Stimulated activated naive CD4-positive, alpha-beta T cell (primary cell): ENCODE measurements at places on chromosomes 16 and 17.

GRCh38 chr17:79513820-79514535 lies 96.9 kb downstream of the RBFOX3 start:
- DNase-seq, result no peak

DNA sequence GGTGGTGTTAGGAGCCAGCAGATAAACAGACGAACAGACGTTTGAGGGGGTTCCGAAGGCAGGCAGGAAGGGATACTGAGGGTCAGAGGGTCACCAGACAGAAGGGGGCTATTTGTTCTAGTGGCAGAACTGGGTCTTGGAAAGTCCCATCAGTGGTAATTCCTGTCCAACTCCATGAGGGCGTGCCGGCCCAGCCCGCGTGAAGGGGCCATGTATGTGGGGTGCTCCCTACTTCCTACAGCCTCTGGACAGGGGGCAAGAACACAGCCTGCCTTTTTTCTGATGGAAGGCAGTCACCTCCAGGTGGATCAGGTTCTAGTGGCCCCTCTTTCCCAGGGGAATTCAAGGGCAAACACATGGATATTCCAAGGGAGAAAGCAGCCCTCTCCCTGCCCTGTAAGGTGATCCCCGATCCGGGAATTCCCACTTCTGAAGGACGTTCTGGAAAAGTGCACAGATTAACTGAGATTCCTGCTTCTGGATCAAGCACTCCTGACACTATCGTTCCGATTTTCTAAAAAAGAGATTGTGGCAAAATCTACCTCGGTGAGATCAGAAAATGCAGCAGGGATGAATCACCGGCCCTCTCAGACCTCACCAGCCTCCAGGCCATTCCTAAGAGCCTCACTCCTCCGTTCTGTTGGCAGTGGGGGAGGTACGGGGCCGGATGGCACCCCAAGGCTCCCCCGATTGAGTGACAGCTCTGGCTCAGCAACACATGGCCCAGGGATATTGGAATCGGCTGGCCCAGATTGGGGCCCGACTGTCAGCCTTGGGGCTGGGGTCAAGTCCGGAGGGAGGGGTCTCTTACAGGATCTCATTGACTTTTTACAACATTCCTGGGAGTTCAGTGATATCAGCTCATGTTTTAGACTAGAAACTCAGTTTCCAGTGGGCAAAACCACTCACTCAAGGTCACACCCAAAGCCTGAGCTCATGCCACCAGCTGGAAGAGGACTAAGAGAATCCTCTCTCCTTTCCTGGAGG lies 12.4 kb downstream of the STX1B start:
- DNase-seq, result no peak

- DNase-seq, result no peak
These were observed 414.1 kb upstream of the CDH8 start for GRCh38 chr16:62450291-62450690.

DNA sequence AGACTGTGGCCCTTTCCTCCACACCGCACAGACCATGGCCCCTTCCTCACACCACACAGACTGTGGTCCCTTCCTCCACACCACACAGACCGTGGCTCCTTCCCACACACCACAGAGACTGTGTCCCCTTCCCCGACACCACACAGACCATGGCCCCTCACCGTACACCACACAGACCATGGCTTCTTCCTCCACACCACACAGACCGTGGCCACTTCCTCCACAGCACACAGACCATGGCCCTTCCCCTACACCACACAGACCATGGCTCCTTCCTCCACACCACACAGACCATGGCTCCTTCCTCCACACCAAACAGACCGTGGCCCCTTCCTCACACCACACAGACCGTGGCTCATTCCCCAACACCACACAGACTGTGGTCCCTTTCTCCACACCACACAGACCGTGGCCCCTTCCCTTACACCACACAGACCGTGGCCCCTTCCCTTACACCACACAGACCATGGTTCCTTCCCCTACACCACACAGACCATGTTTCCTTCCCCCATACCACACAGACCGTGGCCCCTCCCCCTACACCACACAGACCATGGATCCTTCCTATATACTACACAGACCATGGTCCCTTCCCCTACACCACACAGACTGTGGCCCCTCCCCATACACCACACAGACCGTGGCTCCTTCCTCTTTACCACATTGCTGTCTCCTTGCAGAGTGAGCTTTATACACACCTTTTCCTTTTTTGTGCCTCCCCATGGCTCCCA lies 297.5 kb upstream of the FOXF1 start:
- DNase-seq, result no peak

DNA sequence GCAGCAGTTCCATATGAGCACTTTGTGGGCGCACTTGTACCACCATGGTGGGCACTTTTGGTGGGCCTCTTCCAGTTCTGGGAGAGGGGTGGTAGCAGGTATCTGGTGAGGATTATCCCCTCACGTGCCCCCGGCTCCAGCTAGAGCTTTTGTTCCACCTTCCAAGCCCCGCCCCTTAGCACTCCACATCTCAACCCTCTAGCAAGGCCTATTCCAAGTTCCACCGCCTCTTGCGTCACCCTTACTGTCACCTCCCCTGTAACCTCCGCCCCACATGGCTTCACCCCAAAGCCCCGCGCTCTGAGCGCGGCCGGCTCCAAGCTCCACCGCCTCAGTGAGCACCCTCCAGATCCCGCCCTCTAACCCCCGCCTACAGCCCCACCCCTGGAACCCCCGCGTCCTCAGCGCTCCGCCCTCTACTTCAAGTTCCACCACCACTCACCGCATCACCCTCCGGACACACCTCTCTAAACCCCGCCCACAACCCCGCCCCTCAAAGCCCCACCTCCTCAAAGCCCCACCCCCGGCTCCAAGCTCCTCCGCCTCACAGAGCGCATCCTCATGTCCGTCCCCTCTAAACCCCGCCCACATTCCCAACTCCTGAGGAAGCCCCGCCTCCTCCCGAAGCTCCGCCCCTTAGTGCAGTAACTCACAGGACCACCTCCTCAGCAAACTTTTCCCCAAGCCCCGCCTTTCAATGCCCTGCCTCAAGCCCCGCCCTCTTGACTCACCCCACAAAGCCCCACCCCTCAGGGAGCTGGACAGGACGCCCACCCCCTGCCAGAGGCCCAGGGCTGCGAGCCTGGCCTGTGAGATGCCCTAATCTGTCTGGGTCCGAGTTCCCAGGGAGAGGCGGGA lies 11.1 kb downstream of the SCN4A start:
- DNase-seq, result no peak

- no peak for DNase-seq
These were observed 6.8 kb upstream of the WDR45B start for GRCh38 chr17:82655038-82655479.

GRCh38 chr17:43683928-43684653 lies 22.4 kb upstream of the MEOX1 start:
- DNase-seq, result no peak

- DNase-seq, result no peak
These were observed 52.5 kb downstream of the CNOT1 start for GRCh38 chr16:58577141-58577540.

DNA sequence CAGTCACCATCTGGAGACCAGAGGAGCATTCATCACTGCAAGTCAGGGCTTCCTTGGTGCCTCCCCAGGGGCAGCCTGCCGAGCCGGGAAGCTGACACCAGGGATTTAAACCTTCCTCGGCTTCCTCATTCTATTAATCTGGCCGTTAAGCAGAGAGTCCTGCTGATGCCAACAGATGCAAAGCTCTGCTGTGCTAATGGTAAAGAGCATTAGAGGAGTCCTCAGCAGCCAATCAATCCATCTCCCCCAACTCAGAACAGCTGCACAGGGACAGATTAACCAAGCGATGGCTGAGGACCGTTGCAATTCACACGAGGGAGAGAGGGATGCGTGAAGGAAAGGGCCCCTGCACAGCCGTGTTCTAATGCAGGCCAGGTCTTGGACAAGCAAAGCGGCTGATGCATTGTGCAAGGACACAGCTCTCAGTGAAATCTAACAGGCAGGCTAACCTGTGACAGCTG lies 116.6 kb downstream of the XYLT1 start:
- no peak for DNase-seq

GRCh38 chr17:81865733-81866439 lies 5.3 kb downstream of the ARHGDIA start:
- no peak for DNase-seq

DNA sequence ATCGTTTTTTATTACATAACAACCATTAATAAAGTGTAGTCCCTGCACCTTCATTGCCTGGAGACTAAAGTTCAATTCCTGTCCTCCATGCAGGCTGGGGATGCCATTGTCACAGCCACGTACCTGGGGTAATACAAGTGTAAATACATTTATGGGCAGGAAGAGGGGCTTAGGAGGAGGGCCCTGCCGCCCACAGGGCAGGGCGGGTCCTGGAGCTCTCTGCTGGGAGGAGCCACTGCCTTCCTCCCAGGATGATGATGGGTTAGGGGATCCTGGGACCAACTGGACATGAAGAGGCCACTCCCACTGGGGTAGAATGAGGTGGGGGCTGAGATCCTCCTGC lies 44.1 kb upstream of the SLC38A10 start:
- no peak for DNase-seq

- no peak for DNase-seq
These were observed 47.8 kb upstream of the BAHCC1 start for GRCh38 chr17:81347437-81347836.

- no peak for DNase-seq
These were observed 13.6 kb downstream of the USP36 start for GRCh38 chr17:78826836-78827509.

- DNase-seq, result no peak
These were observed 16.3 kb downstream of the ATAD5 start for GRCh38 chr17:30848021-30848420.

- no peak for DNase-seq
These were observed 8.8 kb downstream of the NDEL1 start for GRCh38 chr17:8444494-8444893.

- no peak for DNase-seq
These were observed 5.9 kb downstream of the CCL7 start for GRCh38 chr17:34275881-34276280.

- DNase-seq, result no peak
These were observed 17.3 kb downstream of the SLC5A10 start for GRCh38 chr17:18968945-18969887.

GRCh38 chr17:29107084-29107483 lies 64.1 kb downstream of the PIPOX start:
- no peak for DNase-seq

DNA sequence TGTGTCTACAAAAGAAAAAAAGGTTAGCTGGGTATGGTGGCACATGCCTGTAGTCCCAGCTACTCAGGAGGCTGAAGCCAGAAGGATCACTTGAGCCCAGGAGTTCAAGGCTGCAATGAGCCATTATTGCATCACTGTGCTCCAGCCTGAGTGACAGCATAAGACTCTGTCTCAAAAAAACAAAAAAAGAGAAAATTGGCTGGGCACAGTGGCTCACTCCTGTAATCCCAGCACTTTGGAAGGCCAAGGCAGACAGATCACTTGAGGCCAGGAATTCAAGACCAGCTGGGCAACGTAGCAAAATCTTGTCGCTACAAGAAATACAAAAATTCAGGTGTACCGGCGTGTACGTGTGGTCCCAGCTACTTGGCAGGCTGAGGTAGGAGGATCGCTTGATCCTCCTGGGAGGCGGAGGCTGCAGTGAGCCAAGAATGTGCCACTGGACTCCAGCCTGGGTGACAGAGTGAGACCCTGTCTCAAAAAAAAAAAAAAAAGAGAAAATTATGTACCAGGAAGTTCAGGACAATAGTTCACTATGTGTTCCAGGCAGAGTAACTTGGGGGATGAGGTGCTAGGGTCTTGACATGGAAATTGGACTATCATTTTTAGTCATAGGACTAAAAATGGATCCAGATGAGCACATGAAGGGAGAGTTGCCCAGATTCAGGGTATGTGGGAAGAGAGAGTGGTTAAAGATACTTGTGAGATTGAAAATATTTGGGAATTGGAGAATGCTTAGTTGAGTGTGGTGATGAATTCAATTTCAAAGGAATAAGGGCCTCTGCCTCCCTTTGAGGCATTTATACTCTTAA lies 11.0 kb downstream of the ALDH3A2 start:
- DNase-seq, result no peak

- no peak for DNase-seq
These were observed 27.1 kb downstream of the GNPTG start for GRCh38 chr16:1378804-1379303.

- peak; percentile 8 for DNase-seq
These were observed 63.6 kb downstream of the OTOA start for GRCh38 chr16:21727344-21727743.

DNA sequence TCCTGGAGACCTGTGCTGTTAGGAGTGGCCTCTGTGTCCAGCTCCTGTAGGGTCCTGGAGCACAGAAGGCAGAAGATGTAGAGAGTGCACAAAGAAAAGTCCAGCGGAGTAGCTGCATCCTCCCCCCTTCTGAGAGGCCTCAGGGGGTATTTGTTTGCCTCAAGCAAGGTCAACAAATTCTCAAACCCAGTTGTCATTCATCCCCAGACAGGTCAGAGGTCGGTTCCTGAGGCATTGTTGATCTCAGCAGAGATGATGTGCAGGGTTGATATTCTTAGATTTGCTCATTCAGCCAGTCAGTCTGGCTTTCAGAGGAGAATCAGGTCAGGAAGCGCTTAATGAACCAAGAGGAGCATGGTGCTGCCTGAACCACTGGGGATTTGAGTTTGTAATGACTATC lies 8.3 kb upstream of the RBFOX1 start:
- no peak for DNase-seq

DNA sequence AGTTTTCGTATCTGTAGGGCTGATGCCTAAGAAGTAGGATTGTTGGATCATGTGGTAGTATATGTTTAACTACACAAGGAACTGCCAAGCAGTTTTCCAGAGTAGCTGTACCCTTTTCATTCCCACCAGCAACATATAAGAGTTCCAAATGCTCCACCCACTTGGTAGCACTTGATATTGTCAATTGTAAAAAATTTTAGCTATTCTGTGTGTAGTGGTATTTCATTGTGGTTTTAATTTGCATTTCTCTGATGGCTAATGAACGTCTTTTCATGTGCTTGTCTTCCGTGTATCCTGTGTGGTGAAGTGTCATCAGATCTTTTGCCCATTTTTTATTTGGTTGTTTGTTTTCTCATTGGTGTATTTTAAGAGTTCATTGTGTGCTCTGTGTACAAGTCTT lies 69.7 kb downstream of the TANC2 start:
- DNase-seq, result no peak

DNA sequence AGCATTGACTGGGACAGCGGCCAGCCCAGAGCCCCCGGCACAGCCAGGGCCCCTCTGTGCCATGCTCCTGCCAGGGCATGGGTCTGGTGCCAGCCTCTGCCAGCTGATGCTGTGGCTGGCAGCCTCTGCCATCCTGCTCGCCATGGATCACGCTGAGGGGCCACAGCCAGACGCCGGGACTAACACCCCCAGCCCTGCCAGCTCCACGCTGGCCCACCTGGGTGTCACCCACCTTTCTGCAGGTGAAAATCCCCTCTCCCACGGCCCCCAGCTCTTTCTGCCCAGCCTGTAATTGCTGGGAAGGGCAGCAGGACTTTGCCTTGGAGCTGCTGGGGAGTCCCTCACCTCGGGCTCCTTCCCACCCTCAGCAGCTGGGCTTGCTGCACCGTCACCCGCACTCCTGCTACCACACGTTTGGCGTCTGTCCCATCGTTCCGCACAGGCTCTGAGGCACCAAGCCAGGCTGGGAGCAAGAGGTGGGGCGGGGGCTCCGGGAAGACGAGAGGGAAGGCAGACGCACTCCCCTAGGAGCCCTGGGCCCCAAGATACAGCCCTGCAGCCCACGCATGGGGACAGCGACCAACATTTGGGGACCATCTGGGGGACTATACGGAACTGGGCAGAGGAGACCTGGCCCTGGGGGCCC lies 42.0 kb upstream of the ACSF3 start:
- no peak for DNase-seq

GRCh38 chr17:3963237-3964201 lies 718 bp downstream of the ATP2A3 start:
- DNase-seq, result peak; percentile 72
